ENCODE measurements at places on chromosomes 2 and 18.

DNA sequence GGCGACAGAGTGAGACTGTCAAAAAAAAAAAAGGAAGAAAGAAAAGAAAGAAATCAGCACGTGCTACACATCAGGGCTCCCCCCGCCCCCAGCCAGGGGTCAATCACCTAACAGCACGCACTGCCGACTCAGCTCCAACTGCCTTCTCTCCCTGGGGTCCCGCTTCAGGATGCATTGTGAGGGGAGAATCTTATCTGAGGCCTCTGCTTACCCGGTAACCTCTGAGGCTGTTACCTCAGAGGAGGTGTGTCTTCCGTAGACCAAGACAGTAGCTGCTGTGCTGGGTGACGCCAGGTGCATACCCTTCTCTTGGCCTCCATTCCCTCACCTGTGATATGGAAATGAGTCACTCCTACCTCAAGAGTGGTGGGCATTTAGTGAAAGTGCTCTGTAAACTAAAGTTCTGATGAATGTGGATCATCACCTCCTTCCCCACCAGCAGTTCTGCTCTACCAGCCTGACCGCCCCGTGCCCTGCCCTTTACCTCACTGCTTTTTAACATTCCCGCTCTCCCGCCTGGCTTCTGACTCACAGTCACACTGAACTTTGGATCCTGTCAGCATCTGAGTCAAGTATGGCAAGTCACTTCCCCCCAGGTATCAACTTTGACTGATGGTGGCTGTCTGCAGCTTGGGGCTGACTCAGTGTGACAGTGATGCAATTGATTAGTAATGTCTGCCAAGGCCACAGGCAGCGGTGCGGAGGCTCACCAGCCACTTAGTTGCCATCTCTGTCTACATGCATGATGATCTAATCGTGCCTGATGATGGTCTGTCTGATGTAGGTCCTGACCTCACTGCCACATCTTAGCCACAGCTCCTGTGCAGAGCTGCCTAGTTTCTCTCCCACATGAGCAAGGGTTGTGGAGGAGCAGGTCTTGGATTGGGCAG lies 20.1 kb downstream of the ARID5A start:
- DNase-seq, result peak; percentile 59

GRCh38 chr2:43472527-43473194 lies 123.2 kb downstream of the THADA start:
- no peak for DNase-seq

DNA sequence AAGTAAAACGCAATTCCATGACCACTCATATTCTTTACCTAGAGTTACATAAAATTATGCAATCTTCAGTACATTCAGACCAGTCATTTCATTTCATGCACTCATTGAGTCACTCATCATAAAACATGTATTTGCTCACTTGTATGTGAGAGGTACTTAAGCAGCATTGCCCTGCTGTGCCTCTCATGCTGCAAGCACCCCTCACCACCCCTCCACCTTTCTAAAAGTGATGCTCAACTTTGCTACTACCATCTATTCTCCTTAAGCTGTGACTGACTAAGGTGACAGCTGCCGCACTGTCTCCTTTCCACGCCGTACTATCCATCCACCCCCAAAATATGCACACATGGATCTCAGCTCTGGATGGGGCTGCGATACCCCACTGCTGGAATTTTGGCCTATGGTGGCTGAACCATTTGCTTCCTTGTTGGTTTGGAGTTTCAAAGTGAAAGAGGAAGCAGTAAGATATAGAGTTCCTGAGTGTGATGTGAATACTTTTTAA lies 7.2 kb downstream of the ARHGAP25 start:
- no peak for DNase-seq

GRCh38 chr2:44972771-44973535 lies 31.5 kb downstream of the SIX3 start:
- DNase-seq, result no peak

DNA sequence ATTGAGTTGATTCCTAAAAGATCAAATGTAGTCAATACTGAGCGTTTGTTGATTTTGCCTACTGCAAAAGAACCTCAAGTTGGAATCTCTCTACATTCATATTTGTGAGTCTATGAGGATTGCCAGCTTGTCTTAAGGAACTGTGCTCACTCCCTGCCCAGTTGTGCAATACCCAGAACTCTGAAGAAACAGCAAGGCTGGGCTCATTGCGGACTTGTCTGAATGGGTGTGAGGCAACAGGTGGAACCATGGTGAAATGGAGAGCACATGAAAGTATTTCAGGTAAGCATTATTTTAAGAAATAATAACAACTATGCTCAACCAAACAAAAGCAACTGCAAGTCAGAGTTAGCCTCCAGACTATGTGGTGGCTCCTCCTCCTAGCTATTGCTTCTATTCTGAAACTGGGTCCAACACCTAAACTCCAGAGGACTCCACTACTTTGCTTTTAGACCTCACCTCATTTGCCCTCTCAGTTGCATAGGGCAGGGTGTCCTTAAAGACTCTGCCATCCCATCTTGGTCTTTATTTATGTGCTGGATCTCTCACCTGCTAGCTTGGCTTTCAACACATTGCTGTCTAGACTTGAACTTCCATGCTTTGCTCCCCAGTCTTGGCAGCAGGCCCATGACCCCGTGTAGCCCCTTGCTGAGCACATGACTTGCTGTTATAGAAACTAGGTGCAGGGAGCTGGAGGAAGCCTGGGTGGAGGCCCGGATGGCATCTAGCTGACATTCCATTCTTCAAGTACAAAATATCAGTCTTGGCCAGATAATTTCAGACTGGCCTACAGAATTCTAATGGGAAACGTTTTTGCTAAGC lies 94.8 kb upstream of the ARL5A start:
- DNase-seq, result peak; percentile 3

GRCh38 chr2:2866459-2866858 lies 511.2 kb downstream of the EIPR1 start:
- DNase-seq, result no peak

GRCh38 chr2:102788885-102789260 lies 27.0 kb downstream of the TMEM182 start:
- no peak for DNase-seq

DNA sequence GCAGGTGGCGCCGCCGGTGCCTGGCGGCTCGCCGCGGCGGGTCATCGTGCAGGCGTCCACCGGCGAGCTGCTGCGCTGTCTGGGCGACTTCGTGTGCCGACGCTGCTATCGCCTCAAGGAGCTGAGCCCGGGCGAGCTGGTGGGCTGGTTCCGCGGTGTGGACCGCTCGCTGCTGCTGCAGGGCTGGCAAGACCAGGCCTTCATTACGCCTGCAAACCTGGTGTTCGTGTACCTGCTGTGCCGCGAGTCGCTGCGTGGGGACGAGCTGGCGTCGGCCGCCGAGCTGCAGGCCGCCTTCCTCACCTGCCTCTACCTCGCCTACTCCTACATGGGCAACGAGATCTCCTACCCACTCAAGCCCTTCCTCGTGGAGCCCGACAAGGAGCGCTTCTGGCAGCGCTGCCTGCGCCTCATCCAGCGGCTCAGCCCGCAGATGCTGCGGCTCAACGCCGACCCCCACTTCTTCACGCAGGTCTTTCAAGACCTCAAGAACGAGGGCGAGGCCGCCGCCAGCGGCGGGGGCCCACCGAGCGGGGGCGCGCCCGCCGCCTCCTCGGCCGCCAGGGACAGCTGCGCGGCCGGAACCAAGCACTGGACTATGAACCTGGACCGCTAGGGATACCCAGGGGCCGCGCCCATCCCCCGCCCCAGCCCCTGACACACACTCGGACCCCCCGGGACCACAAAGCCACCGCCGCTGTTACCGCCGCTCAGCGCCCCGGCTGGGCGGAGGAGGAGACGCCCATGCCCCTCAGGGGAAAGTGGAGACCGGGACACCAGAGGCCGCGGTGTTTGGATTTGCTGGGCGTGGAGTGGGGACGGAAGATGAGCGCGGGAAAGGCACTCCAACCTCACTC lies 1.1 kb downstream of the CDK5R2 start:
- DNase-seq, result no peak

DNA sequence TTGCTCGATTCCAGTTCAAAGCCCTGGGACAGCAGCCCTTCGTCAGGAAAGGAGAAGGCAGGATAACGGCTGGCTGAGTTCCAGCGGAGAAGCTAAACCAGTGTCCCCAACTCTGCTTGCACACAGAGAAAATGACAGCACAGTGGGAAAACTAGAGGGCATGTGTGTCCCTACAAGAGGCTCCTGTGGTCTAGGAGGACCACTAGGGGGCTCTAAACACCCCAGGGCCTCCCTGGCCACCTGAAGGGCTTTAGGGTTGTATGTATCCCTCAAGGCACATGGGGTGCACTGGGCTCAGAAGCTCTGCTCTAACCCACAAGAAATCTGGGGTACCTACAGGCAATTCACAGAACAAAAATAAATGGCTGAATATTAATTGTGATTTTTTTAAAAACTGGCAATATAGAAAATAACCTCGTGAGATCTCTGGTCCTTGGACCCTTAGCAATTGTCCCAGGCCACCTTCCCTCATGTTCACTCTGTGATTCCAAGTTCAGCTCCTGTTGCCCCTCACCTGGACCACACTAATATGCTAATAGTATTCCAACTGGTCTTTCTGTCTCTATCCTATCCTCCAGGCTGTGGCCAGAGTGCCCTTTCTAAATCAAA lies 17.5 kb downstream of the STAT1 start:
- peak; percentile 52 for DNase-seq

DNA sequence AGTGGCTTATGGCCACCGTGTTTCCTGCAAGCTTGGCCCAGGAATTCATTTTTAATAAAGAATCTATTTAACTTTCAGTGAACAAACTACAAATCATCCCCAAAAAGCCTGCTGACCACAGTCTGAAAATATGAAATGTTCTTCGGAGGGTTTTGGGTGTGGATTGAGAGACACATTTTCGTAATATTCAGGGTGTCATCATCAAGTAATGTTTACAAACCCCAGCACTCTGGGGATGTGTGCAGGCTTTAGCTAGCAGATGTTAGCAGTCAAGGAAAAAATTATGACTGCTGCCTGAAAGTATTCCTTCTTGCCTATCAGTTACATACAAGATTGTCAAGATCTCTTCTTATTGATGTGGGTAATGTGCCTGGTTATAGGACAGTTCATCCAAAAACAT lies 143.9 kb upstream of the FN1 start:
- peak; percentile 97 for DNase-seq

DNA sequence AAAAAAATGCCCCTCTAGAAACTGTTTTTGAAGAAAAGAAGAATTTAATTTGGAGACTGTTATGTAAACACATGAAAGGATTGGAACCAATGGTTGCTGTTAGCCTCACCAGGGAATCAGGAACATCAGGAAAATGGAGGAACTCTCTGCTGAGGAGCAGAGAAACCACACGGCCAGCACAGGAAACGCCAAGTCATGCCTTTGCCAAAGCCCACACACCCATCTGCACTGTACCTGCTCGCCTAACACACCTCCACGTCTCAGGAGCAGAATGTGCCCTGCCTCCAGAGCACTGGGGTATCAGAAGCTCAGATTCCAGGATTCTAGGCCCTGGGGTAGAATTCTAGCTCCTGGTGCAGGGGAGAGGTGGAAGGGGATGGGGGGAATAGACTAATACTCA lies 9.8 kb upstream of the SCYGR1 start:
- DNase-seq, result no peak

DNA sequence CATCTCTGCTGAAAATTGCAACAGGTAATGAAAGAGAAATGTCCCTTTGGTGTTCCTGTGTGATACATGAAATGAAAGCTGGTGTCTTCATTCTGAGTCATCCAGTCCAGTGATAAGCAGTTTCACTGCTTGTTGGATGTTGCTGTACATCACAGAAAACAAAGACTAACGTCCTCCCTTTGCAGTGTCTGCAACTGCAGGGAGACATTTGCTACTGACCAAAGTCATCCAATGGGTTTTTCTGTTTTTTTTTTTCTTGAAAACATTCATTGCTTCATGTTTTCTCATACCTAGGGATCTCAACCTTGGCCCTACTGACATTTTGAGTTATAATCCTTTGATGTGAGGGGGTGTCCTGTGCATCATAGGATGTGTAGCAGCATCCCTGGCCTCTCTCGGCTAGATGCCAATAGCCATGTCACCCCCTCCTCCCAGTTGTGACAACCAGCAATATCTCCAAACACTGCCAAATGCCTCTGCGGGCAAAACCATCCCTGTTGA lies 63.6 kb upstream of the FZD5 start:
- DNase-seq, result no peak

- no peak for DNase-seq
These were observed 202.8 kb upstream of the RND3 start for GRCh38 chr2:150690261-150690660.

DNA sequence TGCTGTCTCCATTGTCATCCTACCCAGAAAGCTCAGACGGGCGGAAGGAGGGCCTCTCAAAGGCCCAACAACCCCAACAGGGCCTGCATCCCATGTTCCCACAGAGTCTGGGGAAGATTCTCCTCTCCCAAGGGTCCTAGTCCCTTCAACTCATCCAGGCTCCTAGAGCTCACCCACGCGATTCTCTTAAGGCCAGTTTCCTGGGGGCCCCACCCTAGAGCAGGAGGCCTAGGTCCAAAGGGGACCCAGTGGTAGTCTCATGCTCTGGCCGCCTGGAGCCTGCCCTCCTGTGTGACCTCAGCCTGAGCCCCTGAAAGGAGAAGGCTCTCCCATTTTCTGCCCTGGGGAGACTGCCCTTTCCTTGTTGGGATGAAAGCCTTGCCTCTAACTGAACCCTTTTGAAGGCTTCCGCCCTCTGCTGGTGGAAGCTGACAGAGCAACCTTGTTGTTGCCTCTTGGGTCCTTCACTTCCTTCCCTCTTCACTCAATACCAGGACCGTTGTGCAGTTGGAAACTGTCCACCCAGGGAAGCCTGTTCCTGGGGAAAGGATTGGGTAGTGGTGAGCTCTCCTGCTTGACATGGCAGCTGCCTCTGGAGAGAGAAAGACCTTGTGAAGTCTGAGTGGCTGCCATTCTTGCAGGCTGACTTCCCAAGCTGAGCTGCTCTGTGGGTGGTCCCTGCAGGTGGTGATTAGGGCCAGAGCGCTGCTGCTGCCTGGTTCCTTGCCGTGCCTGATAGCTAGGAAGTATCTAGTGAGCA lies 86.0 kb upstream of the ALPP start:
- peak; percentile 55 for DNase-seq

DNA sequence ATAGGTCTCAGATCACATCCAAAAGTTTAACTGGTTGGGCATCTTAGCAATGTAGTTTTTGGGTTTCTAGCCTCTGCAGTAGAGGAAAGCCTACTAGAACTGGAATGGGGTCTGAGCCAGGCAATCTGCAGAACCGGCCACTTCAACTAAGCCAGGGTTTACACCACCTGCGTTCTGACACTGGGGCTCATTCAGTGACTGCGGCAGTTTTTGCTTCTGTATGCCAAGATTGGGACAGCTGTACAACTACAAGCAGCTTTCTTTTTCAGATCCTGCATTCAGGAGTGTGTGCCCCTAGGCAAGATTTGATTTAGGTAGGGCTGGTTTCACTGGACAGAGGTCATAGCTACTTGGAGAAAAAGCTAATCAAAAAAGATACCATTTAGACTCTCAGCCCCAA lies 43.7 kb upstream of the IGFBP5 start:
- no peak for DNase-seq

DNA sequence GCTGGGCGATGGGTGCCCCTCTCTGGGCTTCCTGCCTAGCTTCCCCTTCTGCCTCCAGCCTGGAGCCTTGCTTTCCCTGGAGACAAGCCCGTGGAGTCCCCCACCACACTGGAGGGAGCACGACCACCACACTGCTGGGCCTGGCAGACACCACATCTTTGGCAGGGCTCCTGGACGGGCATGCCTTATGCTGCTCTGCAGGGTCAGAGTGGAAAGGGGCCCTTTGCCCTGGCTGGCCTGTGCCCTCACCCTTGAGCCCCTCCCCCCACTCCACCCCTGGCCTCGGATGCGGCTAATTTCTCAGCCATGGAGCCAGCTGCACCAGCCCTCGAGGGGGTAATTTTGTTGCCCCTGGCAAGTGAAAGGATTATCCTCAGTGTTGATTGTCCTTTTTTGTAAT lies 194.5 kb downstream of the LOXHD1 start:
- DNase-seq, result no peak

- no peak for DNase-seq
These were observed 108.9 kb downstream of the MGAT5 start for GRCh38 chr2:134362740-134363139.

- DNase-seq, result no peak
These were observed 42.8 kb upstream of the PTMA start for GRCh38 chr2:231665245-231666170.

Data from fibroblast of skin of scalp (primary cell).